CD14-positive monocyte (primary cell): ENCODE measurements at places on chromosomes 16 and 17. TPM values are rescaled to one million over a fixed set of nuclear protein-coding genes. Genes with fewer than 3 reads are reported as not detected.

- DNase-seq: no peak
These were observed 12.9 kb downstream of the G6PC1 start for GRCh38 chr17:42913522-42913921.

GRCh38 chr16:5965321-5965720, 867.7 kb upstream of the EEF2KMT start:
- DNase-seq: no peak

TMEM132E gene
- polyA plus RNA-seq: not detected

DNA sequence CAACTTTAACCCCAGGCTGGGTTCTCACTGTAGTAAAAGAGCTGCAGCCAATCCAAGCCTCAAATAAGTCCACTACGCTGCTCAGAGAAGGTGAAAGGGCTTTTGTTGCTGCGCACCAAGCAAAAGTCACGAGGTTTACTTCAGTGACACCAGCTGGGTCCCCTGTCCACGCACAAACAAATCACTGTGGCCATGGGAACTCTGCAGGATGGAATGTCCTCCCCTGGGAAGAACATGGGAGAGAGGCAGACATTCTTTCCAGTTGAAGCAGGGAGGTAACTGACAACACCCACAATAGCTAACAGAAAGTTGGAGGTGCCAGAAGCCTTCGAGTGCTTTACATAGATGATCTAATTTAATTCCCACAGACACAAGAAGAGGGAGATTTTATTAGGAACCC, 181.9 kb downstream of the PMP22 start:
- no peak for DNase-seq

DNA sequence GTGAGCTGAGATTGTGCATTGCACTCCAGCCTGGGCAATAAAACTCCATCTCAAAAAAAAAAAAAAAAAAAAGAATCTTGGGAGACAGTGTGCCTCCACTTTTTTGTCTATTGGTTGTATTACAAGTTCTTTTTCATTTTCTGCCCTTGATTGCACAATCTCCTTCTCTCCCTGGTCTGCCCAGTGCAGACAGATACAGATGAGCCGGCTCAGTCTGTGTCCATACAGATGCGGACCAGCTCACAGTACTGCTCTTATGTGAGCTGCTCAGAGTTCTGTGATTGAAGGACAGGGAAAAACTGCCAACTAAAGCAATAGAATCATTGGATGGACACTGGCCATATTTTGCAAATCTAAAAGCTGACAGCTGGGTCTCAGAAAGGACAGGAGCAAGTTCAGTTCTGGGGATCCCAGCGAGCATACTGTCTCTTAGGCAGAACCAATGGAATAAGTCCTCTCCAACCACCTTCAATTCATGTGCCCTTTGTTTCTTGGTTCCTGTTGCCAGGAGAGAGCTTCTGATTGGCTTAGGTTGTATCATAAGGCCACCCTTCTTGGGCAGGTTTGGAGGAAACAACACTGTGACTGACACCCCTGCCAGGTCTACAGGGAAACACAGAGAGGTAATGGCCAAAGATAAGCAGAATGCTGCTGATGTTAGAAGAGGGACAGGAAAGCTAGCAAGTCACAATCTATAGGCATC, 495.6 kb upstream of the HSBP1 start:
- no peak for DNase-seq

DNA sequence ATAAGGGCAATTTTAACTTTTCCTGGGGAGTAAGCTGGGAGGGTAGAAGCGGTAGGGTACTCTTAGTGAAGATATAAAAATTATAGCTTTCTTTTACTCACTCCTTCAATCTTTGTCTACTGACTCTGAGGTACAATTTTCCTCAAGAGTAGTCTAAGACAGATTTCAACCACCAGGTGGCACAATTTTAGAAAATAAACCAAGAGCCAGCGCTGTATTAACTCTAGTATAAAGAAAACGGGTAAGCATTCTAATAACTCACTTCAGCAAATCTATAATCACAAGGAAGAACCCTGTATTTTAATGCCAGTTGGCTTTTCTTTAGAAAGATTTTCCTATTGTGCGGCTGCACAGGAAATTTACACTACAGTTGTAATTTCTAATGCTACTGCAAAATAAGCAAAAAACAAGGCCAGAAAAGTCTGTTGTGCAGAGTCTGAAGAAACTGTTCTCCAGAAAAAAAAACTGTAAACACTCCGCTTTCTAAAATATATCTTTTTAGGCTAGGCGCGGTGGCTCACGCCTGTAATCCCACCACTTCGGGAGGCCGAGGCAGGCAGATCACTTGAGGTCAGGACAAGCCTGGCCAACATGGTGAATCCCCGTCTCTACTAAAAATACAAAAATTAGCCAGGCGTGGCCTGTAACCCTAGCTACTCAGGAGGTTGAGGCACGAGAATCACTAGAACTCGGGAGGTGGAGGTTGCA, 1.9 kb downstream of the CMC2 start:
- peak; percentile 66 for DNase-seq

OSBPL7 gene
- 1.6 TPM for polyA plus RNA-seq

- DNase-seq: no peak
These were observed 10.3 kb upstream of the IGFBP4 start for GRCh38 chr17:40432864-40433528.
